ENCODE measurements at places on chromosomes 12 and 14. TPM values are rescaled to one million over a fixed set of nuclear protein-coding genes. Genes with fewer than 3 reads are reported as not detected.

The VCPKMT gene
- 16.5 TPM for polyA plus RNA-seq

The PLBD2 gene
- polyA plus RNA-seq, result 15.5 TPM

The TAS2R9 gene
- not detected for polyA plus RNA-seq

DNA sequence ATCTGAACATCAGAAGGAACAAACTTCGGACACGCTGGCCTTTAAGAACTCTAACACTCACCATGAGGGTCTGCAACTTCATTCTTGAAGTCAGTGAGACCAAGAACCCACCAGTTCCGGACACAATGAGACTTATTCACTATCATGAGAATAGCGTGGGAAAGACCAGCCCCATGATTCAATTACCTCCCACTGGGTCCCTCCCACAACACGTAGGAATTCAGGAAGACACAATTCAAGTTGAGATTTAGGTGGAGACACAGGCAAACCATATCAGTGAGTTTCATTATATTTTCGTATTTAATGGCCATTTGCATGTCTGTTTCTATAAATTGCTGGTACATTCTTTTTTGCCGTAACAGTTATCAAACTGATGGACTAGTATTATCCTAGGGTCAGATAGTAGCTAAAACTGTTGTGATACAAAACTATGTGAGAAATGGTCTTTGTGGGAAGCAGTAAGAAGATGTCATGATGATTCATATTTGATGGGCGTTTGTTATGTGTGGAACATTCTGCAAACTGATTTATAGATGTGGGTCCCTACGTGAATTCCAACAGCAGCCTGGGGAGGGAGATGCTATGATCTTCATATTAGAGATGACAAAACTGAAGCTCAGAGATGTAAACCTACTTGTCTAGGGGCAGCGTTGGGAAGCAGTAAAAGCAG lies 282.4 kb upstream of the TMEM132C start:
- DNase-seq, result no peak

DNA sequence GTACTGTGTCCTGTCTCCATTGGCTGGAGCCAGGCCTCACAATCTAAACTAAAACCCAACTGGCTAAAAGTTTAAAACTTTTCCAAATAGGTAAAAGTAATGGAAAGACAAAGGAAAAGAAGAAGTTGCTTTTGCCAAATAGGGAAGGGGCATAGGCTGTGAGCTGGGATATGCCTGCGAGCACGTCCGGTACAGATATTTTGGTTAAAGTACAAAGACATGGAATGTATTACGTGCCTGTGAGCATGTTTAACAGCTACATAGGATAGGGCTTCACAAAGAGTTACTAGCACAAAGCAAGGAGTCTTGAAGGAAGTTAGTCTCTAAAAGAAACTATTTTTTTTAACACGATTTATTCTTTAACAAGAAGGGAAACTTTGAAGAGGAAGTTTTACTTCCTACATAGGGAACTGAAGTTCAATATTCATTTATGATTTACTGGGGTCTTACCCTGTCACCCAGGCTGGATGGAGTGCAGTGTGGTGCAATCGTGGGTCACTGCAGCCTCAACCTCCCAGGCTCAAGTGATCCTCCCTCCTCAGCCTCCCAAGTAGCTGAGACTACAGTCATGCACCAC lies 41.9 kb upstream of the INF2 start:
- DNase-seq, result no peak

GRCh38 chr12:51023625-51024382 lies 2.4 kb downstream of the SLC11A2 start:
- no peak for DNase-seq

- no peak for DNase-seq
These were observed 216.8 kb downstream of the TTC8 start for GRCh38 chr14:89041257-89041582.

- DNase-seq, result peak; percentile 73
These were observed at the start of gene NUAK1 for GRCh38 chr12:106138633-106139421. NUAK1 (minus strand) TSS chr12:106138954; CDS start chr12:106138653, 301 bp downstream.

DNA sequence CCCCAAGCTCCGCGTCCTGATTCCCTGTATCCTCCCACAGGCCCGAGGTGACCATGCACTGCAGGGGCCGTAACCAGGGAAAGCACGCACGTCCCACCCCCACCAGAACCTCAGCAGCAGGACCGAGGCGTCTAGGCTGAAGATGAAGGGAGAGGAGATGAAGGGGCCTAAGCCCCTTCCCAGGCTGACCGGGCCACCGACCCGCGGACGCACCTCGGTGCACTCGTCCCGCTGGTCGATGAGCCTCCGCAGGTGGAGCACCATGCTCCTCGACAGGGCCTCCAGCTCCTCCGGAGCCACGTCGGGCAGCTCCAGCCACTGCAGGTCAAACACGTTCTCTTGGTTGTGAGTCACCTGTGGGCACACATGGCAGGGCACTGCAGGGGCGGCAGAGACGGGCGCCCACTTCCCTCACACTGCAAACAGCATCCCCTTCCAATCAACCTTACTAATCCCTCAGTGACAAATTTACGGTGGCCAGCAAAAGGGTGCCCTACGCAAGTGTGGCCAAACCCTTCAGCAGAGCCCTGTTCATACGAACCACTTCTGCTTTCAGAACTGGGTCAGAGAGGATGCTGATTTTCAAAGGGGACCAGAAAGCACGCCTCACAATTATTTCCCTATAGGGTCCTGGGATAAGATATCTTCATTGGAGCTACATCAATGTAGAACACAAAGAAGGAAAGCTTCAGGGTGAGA lies 77.8 kb downstream of the CCDC88C start:
- DNase-seq, result no peak

DNA sequence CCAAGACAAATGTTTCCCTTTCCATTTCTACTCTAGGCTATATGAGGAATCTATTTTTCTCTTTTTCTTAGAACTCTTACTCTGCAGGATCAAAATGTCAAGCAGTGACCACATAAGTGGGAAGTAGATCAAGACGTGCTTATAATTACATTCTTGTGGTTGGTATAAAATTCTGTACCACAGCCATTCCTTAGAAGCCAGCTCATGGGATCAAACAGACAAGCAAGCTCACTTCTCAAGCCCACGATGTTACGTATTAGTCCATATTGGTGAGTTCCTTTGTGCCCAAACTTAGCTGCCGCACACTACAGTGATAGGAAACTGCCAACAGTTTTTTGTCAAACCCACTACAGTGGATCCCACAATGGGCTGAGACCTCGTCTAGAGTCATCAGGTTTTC lies 53.4 kb downstream of the IFNG start:
- no peak for DNase-seq

DNA sequence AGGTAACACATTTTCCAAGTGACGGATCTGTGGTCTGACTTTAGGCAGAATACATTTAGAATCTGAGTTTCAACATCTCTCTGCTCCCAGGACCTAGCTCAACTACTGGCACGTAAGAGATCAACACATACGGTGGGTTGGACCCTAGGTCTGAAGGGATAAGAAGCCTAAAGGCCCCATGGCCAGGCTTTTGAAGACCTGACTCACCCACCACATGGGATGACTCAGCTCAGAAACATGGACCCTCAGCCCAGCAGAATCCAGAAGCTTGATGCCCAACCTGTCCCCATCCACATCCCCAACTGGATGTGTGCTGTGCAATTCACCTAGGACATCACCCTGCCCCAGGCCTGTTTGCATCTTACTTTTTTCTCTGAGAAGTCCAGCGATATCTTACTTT lies 770.2 kb downstream of the BCL11B start:
- no peak for DNase-seq

DNA sequence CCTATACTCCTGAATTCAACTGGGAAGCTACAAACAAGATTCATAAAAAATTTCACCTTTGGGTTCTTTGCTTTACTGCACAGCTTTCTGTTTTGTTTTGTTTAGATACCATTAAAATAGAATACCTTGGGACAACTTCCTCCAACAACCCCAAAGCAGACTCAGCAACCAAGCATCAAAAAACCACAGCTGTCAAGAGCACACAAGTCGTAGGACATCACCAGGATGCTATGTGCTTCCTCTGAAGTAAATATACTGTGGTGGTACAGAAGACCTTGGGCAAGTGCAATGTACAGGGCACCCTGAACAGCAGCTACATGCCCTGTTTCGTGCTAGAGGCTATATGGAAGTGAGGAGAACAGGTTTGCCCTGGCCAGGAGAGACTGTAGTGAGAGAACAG lies 359.3 kb downstream of the BCL11B start:
- DNase-seq, result no peak

DNA sequence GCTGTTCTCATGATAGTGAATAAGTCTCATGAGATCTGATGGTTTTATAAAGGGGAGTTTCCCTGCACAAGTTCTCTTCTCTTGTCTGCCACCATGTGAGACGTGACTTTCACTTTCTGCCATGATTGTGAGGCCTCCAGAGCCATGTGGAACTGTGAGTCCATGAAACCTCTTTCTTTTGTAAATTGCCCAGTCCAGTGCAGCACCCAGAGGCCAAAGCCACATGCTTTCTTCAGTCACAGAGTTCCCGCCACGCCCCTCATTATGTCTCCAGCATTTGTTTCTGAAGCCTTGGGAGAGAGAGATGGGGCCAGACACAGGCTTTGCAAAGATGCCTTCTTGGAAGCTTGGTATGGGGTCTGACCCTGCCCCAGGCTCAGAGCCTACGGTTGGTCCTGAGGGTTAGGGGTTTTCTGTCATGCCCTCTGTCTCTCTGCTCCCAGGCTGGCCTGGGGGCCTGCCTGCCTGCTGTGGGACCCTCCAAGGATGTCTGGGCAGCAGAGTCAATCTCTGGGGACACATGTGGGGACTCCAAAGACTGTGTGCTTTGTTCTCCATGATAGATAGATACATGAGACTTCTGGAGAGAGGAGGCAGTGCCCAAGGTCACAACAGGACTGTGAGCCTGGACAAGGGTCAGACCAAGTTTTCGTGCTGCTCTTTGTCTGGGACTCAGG lies 114.1 kb upstream of the PRMT8 start:
- no peak for DNase-seq
